ENCODE measurements at places on chromosomes 6 and 20.

- peak; percentile 67 for DNase-seq
Observed at GRCh38 chr20:35207950-35208611, 18.4 kb upstream of the MMP24 start.

DNA sequence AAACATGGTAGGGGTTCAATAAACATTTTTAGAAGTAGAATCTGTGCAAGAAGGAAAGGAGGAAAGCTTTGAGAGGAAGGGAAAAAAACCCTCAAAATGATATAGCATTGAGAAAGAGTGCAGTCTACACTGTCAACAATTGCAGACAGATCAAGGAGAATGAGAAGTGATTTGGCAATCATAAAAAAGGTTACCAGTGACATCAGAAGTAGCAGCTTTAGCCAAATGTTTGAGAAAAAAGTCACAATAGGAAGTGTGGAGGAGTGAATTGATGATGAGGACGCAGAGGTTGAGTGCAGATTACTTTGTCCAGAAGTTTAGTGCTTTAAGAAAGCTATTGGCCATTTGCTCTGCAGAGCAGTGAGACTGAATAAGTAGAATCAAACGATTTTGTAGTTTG lies 155.0 kb downstream of the GJA1 start:
- no peak for DNase-seq

GRCh38 chr6:1612974-1613306 lies 3.2 kb downstream of the FOXC1 start:
- DNase-seq, result no peak

GRCh38 chr6:100346203-100346602 lies 118.5 kb downstream of the SIM1 start:
- DNase-seq, result no peak

- no peak for DNase-seq
Observed at GRCh38 chr20:6756693-6757595, 10.5 kb upstream of the BMP2 start.

DNA sequence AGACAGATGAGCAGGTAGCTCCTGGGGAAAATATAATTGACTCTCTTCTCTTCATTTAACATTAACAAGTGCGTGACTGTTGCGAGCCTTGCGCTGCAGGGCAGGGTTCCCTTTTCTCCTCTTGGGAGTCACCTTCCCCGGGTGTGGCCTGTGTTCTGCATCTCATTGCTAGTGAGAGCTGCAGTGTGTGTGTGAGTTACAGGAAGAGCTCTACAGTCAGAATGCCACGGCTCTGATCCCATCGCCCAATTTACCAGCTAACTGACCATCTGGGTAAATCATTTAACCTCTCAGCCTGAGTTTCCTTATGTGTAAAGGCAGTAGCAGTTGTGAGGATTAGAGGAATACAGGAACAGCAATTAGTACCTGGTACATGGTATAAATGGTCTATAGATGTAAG lies 106.8 kb upstream of the NUP153 start:
- no peak for DNase-seq

DNA sequence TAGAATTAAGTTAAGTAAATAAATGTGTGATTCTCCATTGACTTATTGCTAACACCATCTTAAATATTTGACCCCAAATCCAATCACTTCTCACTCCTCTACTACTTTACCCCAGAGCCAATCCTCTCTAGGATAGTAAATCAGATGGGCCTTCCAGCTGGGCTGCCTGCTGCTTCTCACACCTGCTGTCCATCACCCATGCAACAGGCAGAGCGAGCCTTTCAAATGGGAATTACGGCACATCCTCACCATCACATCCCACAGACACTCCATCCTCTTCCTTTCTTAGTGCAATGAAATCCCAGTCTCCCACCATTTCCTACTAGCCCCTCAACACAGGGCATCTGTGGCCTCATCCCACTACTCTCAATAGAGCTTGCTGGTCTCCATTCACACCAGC lies 34.0 kb downstream of the HLA-F start:
- no peak for DNase-seq

- no peak for DNase-seq
Observed at GRCh38 chr6:329888-330691, 37.8 kb downstream of the DUSP22 start.

DNA sequence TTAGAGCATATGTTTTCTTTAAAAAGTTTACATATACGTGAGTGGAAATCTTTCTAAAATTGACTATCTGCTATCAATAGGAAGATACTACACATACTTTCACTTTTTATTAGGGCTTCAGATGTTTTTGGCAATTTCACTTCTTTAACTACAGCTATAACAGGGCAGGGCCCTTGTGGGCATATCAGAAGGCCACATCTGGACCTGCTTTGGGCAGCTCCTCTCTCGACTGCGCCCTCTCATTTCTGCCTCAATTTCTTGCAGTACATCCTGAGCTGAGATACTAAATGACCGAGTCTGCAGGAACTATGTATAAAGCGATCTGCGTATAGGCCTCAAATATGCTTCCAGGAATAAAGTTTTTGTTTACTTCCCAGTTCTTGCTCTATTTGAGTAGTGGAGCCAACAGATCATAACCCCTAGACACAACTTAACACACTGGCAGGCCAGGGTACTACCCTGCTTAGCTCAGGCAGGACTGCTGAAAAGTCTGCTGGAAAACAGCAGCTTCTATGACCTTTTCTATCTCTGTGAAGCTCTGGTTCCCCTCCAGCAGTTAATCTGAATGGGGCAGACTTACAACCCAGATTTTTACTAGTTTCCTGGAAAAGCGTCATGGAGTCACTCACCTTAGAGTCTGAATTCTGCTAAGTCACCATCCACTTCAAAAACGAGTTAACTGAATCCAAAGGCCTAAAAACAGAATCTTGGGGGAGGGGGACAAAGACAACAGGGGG lies 12.7 kb downstream of the GCLC start:
- DNase-seq, result no peak

DNA sequence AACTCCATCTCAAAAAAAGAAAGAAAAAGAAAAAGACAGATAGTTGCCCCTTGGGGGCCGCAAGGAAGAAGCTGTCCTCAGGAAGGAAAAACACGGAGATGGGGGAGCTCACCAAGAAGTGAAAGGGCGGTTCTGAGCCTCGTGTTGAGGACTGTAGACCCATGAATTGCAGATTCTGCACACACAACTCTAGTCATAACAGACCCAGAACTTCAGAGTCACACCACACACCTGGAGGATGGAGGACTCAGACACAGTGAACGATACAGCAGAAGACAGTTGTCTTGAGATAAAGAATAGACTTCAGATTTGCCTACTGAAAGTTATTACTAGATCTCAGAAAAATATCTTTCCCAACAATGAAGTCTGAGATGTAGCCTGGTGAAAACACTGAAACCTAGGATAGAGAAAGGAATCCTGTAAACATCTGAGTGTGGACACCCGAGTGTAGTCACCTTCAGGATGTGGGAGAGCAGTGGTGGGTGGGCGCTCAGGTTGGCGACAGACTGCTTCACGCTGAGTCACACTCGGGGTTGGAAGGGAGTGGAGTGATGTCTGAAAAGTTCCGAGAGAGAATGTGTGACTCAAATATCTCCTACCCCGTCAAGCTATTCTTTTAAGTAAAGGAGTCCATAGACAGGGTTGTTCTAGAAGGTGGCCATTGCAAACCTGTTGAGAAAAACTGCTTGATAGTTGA lies 88.1 kb downstream of the MAP3K4 start:
- no peak for DNase-seq

- no peak for DNase-seq
Observed at GRCh38 chr20:38591474-38592410, 9.9 kb upstream of the ARHGAP40 start.

DNA sequence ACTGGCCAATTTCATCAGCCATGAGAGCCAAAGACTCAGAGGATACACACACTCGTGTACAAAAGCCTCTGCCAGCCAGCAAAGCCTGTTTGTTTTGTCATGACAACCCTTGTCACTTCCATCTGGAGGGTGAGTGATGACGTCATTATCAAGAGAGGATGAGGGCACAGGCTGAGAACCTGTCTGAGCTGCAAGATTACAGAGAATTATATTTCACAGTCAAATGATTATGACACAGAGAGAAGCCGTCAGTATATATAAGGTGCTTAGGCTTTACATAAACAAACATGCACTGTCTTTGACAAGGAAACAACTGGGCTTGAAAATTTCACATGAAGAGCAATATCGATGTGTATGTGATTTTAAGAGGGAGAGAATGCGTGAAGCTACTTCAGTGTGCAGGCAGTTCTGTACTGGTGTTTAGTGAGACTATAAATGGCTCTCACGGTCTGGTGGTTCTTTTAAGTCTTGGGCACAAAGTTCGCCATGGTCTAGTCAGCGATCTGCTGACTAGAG lies 36.5 kb upstream of the BCLAF1 start:
- peak; percentile 71 for DNase-seq

GRCh38 chr6:38617856-38618255 lies 21.9 kb downstream of the BTBD9 start:
- no peak for DNase-seq

GRCh38 chr20:17919149-17919548 lies 49.4 kb downstream of the SNX5 start:
- no peak for DNase-seq

DNA sequence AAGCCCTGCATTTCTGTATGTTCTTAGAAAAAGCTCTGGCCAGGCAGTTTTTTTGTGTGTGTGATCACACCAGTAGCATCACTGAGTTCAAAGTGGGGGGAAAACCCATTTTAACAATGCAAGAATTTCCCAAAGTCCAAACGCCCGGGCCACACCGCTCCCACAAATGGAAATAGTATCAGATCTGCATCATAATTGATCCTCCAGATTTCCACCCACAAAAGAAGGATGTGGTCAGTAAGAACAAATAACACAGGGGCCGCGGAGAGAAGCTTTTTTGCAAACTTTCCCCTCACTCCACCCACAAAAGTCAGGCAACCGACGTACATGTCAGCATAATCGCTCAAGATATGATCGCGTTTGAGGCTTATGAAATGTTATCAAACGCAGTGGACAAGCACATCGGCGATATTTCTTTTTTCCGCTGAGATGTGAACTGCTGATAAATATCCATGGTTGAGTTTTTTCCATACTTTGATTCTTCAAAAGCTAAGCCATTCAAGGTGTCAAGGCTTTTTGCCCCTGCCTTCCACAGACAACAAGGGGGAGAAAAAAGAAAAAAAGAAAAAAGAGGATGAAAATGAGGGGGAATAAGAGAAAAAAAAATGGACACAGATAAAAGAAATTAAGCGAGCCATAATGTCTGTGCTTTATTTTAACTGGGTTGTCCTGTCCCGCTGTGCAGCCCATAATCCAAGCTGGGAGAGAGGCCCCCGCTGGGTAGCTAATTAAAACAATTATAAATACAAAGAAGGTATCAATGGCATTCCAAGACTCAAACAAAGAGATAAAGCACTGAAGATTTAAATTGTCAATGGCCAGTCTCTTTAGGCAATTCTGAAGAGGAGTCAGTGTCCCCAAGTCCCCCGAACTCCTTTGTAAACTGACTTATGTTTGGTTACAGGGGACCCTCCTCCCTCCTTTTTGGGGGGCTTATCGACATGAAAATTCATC lies 143.5 kb downstream of the ZFP64 start:
- no peak for DNase-seq

DNA sequence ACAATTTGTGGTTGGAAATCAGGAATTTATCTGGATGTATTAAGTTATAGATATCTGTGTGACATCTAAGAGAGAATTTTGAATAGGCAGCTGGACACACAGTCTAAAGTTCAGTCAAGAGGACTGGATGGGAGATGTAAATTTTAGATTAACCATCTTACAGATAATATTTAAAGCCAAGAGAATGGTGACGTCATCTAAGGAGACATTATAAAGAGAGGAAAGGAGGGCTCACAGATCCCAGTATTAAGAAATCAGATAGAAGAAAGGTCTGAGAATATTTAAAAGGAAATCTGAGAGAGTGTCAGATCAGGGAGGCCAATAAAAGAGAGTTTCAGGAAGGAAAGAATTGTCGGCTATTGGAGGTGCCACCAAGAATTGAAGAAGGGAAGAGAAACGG lies 9.4 kb downstream of the COL19A1 start:
- DNase-seq, result no peak

- no peak for DNase-seq
Observed at GRCh38 chr6:148926478-148926877, 179.6 kb downstream of the UST start.

DNA sequence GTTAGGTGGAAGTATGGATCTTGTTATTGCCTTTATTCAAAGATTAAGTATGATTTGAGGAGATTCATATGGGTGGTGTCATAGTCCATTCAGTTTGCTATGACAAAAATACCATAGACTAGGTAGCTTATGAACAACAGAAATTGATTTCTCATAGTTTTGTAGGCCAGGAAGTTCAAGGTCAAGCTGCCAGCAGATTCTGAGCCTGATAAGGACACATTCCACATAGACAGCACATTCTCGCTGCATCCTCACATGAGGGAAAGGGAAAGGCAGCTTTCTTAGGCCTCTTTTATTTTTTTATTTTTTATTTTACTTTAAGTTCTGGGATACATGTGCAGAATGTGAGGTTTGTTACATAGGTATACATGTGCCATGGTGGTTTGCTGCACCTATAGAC lies 27.7 kb downstream of the ME1 start:
- no peak for DNase-seq

GRCh38 chr6:158311193-158311592 lies 1.1 kb upstream of the TULP4 start:
- no peak for DNase-seq

DNA sequence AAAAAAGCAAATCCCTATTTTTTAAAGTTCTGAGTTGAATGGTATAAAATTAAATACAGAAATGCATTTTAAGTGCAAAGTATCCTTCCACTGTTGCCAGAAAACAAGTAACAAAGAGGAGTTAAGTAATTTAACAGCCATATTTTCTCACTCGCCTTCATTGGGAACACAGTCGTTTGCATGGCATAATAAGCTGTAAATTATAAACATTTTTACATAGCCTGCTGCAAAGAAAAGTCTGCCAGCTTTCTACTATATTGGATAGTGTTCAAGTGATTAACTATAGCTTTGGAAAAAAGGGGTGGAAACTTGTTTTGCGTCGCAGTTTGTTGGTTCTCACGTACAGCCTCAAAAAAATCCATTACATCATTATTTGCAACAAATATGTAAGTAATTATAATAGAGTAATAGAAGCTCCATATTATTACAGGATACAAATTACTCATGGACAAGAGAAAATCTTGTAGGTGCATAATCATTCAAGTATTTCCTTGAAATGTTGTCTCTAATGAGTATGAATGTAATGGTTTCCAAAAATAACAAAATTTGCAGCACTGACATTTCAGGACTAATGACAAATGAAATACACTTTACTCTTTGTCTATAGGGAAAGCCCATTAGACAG lies 139.3 kb downstream of the PDSS2 start:
- no peak for DNase-seq

GRCh38 chr6:166483573-166484250 lies 101.0 kb upstream of the MPC1 start:
- DNase-seq, result no peak

- DNase-seq, result peak; percentile 88
Observed at GRCh38 chr6:108782179-108783041, 65.8 kb upstream of the ARMC2 start.

GRCh38 chr20:21048841-21049273 lies 57.3 kb downstream of the LINC00237 start:
- DNase-seq, result peak; percentile 84

- no peak for DNase-seq
Observed at GRCh38 chr6:149847939-149848267, 16.3 kb downstream of the LRP11 start.

- DNase-seq, result no peak
Observed at GRCh38 chr20:17439616-17440296, 91.4 kb downstream of the BFSP1 start.

GRCh38 chr20:35510951-35511735 lies 18.3 kb downstream of the C20orf173 start:
- no peak for DNase-seq
